Hematopoietic multipotent progenitor cell (in vitro differentiated cells): ENCODE measurements at places on chromosomes 2 and 18. TPM values are rescaled to one million over a fixed set of nuclear protein-coding genes. Genes with fewer than 3 reads are reported as not detected.

CCDC102B gene
- 3.2 TPM for total RNA-seq

DNA sequence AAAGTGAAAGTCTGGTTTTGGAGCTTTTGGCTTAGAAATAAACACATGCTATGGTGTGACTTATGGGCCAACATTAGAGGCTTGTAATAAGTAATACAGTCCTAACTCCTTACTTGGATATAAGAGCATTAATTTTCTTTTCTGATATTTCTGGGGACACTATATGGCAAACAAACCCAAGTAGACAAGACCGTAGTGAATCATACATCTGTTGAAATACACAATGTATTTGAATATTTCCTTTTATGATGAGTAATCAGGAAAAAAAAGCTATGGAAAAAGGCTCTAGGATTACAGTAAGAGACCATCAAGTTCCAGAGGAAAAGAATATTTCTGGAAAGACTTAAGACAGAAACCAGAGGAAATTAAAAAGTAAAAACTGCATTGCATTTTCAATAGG, 146.0 kb upstream of the CYP26B1 start:
- no peak for DNase-seq

TEX44 gene
- total RNA-seq: not detected

- DNase-seq: no peak
Observed at GRCh38 chr2:10385501-10385900, 62.6 kb downstream of the ODC1 start.

DNA sequence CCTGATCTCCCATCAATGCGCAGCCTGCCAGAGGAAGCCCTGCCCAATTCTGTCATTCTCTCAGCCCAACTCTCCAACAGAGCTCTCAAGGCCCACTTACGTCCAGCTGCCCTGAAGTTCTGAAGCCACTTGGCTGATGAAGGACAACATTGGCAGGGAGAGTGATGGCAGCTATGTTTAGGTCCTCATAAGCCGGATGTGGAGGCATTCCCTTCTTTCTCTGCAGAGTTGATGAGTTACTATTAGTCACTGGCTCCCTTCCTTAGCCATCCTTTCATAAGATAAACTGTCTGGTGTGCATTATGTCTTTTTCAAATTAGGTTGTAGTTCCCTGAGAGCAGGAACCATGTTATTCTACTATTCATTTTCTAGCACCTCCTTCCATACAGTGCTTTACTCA, 22.5 kb upstream of the TACR1 start:
- DNase-seq: no peak
